ENCODE measurements at places on chromosomes 13 and 19.

DNA sequence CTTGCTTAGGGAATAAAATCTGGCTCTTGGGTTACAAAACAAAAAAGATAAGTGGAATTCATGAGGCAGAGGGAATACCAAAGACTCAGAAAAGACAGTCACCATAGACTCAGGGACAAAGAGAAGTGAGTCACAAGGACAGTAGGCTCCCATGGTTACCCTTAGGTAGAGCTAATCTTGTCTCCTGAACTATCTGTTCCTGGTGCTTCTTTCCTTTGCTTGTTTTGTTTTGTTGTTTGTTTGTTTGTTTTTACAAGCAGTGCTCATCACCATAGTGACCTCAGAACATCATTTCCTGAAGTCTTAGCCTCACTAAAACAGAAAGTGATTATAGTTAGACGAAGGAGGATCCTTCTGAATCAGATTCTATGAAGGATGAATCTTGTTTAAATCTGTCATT lies 142.3 kb upstream of the SOX21 start:
- DNase-seq: no peak

GRCh38 chr19:27777242-27777641 lies 1435.7 kb downstream of the UQCRFS1 start:
- no peak for DNase-seq

GRCh38 chr19:37007587-37008220 lies 70.5 kb upstream of the ZNF420 start:
- DNase-seq: peak; percentile 13

DNA sequence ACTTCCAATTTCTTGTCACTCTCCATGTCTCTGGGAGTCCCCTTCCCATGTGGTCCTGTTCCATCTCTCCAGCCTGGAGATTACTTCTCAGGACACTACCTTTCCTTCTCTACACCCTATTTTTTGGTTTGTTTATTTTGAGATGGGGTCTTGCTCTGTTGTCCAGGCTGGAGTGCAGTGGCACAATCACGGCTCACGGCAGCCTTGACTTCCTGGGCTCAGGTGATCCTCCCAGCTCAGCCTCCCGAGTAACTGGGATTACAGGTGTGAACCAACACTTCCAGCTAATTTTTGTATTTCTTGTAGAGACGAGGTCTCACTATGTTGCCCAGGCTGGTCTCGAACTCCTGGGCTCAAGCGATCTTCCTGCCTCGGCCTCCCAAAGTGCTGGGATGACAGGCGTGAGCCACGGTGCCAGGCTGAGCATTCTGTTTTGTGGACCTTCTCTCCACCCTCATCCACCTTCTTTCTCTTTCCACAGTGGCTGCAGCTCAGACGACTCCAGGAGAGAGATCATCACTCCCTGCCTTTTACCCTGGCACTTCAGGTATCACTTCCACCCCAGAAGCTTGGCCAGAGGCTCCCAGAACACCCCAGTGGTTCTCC lies 644 bp downstream of the HCST start:
- no peak for DNase-seq

DNA sequence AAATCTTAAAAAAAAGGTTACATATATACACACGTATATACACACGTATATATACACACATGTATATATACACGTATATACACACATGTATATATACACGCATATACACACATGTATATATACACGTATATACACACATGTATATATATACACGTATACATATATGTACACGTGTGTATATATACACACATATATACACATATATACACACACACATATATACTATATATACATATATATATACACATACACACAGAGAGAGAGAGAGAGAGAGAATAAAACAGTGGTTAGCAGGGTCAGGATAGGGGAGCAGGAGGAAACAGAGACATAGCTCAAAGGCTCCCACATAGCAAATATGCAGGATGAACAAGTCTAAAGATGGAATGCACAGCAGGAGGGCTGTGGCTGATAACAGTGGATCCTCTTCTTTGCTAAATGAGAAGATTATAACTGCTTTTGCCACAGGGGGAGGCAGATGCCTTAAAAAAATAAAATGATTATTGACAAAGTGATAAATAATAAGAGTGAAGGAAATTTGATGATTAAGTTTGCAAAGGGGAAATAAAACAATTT lies 714.5 kb downstream of the UQCRFS1 start:
- DNase-seq: no peak

- no peak for DNase-seq
Measured at GRCh38 chr13:28704282-28704681, 14.5 kb downstream of the SLC46A3 start.

- DNase-seq: no peak
Measured at GRCh38 chr19:30634996-30635975, 263.1 kb downstream of the ZNF536 start.

GRCh38 chr13:20669162-20669561 lies 34.3 kb upstream of the IL17D start:
- no peak for DNase-seq

GRCh38 chr13:93307136-93307535 lies 80.5 kb downstream of the GPC6 start:
- DNase-seq: no peak

DNA sequence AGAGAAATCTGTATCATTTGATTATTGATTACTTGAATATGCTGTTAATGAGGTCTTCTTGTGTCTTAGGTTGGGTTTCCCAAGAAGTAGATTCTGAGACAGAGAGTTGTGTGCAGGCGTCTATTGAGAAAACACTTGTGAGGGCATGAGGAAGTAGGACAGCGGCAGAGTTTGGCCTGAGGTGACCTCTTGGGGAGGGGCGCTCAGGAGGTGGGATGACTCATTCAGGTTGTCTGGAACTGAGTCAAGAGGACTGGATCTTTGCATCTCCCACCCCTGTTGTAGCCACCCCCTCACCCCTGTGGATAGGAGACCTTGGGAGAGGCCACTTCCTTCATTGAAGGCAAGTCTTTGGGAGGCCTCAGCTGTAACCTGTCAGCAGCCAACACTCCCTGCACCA lies 35.2 kb upstream of the WDFY2 start:
- no peak for DNase-seq

- no peak for DNase-seq
Measured at GRCh38 chr13:39105110-39105509, 66.9 kb downstream of the NHLRC3 start.

DNA sequence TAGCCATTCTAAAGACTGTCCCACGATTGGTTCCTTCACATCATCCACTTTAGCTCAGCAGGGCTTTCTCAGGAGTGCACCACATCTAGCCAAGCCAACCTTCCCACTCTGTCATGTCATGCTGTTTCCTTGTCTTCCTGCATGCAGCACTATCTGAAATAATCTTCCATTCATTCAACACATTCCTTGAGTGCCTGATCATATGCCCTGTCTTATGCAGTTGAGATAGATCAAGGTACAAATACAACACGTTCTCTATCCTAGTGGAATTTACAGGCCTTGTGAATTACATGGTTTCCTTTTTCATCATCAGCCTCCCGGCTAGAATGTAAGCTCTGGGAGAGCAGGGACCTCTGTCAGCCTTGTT lies 6.8 kb upstream of the MRPS31 start:
- no peak for DNase-seq

GRCh38 chr19:6431891-6432290 lies 1.7 kb downstream of the SLC25A41 start:
- DNase-seq: no peak
